Activated effector memory CD4-positive, alpha-beta T cell treated with Interleukin-2 at 50 U/mL for 16 hours (primary cell): ENCODE measurements at places on chromosomes 5 and 9.

DNA sequence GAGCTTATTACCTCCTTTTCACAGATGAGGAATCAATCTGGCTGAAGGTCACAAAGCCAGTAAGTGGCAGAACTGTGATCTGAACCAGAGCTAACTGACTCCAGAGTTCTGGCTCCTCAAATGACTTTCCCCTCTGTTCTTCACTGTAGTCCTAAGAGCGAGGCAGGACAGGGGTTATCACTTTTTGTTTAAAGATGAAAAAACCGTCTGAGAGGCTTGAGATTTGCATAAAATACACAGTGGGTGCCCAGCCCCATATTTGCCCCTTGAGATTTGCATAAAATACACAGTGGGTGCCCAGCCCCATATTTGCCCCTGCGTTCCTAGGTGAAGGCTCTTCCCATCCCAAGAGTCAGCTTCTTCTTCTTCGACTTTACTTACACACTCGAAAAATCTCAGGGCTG lies 667 bp downstream of the FBXO10 start:
- no peak for DNase-seq

DNA sequence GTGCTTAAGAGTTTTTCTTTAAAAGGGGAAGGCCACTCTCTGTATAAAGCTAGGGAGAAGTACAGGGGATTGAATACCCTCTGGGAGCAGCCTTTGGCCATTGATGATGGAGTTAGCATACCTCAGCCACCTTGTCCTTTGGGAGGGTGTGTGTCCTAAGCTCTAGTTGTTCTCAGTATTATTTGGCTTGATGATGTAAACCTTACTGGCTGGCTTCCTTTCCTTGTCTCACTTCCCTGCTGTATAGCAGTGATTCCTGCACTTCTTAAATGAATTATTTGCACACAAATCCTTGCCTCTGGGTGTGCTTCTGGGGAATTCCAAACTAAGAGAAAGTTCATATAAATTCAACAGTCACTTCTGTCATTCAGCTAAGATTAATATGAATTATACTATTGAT lies 234.9 kb upstream of the RIOK2 start:
- no peak for DNase-seq

GRCh38 chr5:141793881-141794280 lies 84.3 kb downstream of the PCDH1 start:
- no peak for DNase-seq

DNA sequence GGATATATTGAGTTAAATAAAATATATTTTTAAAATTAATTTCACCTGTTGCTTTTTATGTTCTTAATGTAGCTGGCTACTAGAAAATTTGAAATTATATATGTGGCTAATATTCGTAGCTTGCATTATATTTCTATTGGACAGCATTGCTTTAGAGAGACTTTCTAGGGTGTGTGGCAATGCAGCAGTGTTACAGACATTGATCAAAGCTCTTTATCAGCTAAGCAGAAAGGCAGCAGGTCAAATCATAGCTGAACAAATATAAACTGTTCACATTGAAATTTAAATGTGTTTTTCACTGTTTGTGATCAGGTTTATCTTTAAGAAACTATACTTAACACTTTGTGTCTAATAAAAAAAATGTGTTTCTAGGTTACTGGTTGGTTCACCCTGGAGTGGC lies 52.6 kb downstream of the ITGA2 start:
- DNase-seq: no peak

DNA sequence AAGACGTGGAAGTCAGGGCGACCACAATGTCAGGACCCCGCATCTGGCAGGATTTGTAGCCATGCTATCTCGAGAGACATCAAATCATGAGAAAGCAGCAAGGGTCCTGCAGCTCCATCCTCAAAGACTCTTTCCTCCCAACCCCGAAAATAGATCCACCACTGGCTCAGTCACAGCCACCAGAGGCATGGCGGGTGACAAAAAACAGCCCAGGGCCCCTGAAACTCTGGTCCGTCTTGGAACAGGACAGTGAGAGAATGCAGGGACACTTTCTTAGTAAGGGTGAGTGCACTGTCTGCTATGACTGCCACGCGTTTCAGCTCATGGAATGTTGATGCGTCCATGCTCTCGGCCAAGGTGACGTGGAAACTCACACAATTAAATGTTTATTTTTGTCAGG lies 220.9 kb downstream of the IRX2 start:
- no peak for DNase-seq
